ENCODE measurements at places on chromosomes 2 and 18.
A peak's percentile ranks its signal among the peaks of the same experiment; 100 is the strongest.

GRCh38 chr2:191676790-191677645, 918 bp upstream of the NABP1 start:
- DNase-seq: no peak

DNA sequence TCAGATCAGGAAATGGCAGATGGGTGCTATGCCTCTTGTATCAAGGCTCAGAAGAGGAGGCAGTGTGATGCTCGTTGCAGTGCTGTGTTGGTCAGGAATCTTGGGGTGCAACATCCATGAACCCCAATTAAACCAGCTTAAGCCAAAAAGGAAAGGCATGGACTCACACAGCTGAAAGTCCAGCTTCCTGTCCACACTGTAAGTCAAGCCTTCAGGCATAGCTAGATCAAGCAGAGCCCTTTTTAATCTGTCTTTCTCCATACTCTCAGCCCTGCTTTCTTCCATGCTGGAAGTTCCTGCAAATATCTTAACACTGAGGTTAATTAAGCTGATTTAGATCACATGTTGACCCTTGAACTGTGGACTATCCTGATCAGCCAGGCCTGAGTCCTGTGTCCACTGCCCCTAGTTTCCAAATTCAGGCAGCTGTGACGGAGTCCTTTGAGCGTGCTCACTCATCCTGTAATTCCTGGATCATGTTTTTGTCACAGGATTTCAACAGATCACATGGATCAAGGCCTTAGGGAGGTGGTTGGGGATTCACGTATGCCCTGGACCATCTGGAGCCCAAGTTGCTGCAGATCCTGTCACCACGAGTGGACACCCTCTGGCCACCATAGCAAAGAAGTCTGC, 4.5 kb upstream of the C2orf74 start:
- DNase-seq: no peak

DNA sequence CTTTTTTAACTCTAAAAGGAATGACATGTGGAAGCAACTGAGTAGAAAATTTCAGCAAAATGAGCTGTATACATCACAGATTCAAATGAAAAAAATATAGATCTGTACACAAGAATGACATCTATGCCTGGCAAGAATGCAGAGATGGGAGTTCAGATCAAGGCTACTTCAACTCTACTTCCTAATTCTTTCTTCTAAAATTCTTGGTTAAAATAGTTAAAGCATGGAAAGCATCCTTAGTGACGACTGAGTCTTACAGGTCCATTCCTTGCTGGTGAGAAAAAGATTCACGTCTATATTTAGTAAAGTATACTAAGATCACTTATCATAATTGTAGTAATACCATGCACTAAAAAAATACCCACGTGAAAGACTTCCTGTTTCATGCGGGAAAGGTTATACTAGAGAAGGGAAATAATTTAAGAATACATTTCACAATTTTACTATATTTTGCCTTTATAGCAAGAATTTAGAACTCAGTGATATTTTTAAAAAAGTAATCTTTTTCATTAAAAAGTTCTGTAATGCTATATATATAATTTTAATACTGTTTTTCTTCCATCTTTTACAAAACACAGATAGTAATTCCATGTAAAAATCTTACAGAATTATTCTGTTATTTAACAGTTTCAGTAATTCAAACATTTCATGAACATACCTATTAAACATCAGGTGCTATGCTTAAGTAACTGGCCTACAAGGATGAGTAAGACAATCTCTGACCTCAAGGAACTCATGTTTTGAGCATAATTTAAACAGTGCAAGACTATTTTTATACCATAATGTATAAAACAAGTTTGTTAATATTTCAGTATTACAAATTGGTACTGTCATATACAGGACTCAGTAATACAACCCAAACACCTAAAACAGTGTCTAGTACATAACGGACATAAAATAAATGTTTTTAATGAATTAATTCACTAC, 159.6 kb downstream of the BAZ2B start:
- DNase-seq: no peak

GRCh38 chr18:79538635-79539034, 141.0 kb upstream of the CTDP1 start:
- no peak for DNase-seq

DNA sequence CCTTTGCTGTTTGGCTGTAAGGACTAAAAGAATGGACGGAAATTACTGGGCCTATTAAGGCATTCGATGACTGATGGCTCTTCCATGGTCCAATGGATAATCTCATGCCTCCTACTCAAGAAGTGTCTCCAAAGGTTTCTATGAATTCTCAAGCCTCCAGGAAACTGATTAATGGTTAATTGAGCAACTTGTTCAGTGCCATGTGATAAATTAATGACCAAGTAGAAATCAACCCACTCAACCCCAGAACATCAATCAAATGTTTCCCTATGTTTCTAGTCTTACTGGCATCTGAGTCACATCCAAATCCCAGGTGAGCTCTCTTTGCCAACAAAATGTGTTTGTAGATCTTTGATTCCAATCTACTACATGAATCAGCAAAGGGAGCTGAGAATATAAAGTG, 103.6 kb downstream of the NXPH2 start:
- DNase-seq: no peak

GRCh38 chr2:177242121-177242987, 22.2 kb downstream of the NFE2L2 start:
- peak; percentile 62 for DNase-seq
